ENCODE measurements at places on chromosomes 13 and 19.
A peak's percentile ranks its signal among the peaks of the same experiment; 100 is the strongest.

DNA sequence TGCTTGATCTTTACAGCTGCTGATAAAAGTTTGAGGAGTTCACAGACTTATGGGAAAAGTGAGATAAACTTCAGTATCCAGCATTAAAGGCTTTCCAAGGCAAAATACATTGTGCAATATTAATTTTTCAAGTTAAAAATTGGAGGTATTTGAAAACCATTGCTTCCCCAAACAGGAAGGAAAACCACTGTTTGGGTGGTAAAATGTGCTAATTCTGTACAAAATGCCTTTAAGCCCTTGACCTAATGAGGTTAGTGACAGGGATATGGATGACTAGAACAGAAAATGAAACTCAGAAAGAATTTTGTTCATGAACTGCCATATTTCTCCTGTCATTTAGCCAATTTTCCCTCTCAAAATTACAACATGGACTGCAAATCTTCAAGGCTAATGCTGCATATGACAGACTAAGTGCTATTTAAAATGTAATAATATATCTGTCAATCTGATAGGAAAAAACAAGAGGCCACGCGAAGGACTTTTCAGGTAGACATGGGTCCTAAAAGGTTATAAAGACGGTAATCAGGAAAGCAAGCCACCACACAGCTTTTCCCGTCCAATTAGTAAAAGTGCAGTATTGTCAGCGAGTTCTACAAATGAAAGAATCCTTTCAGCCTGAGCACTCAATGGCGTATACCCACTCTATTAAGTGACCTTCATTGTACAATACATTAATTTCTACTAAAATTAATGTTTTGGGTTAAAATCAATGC is 212.8 kb downstream of the ENOX1 start:
- no peak for DNase-seq

- DNase-seq: no peak
These were observed 136.7 kb downstream of the SIPA1L3 start for GRCh38 chr19:38043649-38044144.

- no peak for DNase-seq
These were observed 124.2 kb downstream of the UQCRFS1 start for GRCh38 chr19:29088761-29089160.

- DNase-seq: no peak
These were observed 15.1 kb downstream of the GARRE1 start for GRCh38 chr19:34269489-34269888.

DNA sequence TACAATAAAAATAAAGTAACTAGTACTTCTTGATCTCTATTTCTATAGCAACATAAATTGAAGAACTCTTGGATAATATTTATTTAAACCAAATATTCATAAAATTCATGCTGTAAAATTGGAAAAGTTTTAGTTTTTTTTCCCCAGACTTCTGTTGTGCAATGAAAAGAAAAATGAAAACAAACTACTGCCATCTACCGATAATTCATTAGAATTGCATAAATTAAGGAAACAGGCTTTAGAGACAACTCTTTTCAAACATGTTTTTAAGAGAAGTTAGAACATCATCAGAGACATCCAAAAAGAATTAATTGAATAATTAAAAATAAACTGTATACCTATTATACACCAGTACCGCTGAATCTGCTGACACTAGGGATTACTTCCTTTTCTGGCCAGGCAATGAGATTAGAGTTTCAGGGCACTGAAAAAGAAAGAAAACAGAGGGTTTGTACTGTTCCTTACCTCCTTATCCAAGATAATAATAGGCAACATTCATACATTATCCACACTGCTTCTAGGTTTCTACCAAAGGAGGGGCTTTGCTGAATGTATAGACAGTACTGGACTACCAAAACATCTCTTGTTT is 4.9 kb downstream of the CCDC122 start:
- DNase-seq: no peak

GRCh38 chr13:37492741-37493514 is 105.6 kb downstream of the POSTN start:
- DNase-seq: no peak

DNA sequence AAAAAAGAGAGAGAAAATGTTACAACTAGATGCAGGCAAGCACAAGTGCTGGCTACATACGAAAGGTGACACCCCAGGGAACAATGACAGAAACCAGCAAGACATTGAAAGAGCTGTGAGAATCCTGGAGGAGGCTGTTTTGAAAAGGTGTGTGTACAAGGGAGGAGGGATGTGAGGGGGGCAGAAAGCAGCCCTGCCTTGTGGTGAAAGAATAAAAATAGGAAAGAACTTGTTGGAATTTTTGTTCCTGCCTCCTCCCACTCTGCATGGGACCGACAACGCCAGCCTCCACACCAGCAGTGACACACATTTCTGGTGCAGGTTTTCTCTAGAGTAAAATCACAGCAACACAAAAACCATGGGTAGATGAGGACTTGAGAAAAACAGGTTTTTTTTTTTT is 1258.6 kb downstream of the PCDH9 start:
- DNase-seq: no peak

GRCh38 chr19:10667867-10668266 is 13.7 kb downstream of the ILF3 start:
- DNase-seq: no peak

GRCh38 chr13:34076319-34076718 is 258.4 kb downstream of the RFC3 start:
- no peak for DNase-seq

- DNase-seq: peak; percentile 69
These were observed at the start of gene TSEN34 for GRCh38 chr19:54191011-54191810. TSS of gene TSEN34 (plus strand) at chr19:54191308. CDS start at chr19:54191365, 57 bp downstream.

- no peak for DNase-seq
These were observed 947 bp downstream of the PCP2 start for GRCh38 chr19:7632340-7633203.

- no peak for DNase-seq
These were observed 10.5 kb upstream of the NTN5 start for GRCh38 chr19:48683349-48683748.

- no peak for DNase-seq
These were observed 7.4 kb downstream of the EID2B start for GRCh38 chr19:39525205-39525604.

- no peak for DNase-seq
These were observed 5.4 kb downstream of the CD320 start for GRCh38 chr19:8302734-8303133.

- no peak for DNase-seq
These were observed 17.9 kb upstream of the C2CD4C start for GRCh38 chr19:426725-427445.

- DNase-seq: no peak
These were observed 34.7 kb downstream of the TMEM255B start for GRCh38 chr13:113793718-113794085.

DNA sequence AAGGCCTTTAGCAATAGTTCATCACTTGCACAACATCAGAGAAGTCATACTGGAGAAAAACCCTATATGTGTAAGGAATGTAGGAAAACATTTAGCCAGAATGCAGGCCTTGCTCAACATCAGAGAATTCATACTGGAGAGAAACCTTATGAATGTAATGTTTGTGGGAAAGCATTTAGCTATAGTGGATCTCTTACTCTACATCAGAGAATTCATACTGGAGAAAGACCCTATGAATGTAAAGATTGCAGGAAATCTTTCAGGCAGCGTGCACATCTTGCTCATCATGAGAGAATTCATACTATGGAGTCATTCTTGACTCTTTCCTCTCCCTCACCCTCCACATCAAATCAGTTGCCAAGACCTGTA is 19.8 kb downstream of the ZNF583 start:
- no peak for DNase-seq

GRCh38 chr13:37869506-37869755 is 141 bp downstream of the TRPC4 start:
- DNase-seq: no peak

DNA sequence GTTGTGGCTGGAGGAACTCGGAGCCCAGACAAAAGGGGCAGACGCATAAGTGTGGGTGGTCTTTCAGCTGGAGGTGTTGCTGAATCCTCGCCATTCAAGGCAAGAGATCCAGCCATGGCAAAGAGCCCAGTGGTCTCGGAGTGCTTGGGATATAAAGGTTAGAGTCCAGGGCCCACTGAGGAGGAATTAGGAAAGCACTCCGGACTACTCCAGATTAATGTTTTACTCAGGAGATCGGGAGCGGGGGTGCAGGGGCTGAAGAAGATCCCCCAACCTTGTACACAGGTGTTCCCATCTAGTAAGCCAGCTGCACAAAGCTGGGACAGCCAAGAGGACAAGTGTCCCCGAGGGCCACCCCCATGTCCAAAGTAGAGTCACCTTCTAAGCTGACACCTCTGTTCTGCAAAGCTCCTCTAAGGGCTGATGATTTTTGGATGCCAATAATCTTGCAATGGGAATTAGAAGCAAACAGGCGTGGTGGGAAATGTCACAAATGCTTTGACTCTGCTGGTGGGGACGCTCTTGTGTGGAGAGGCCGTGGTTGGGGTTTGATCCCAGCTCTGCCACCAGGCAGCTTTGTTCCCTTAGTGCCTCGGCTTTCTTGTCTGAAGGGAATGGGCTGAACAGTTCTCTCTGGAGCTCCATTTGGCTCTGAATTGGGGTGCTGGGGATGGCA is 194.3 kb upstream of the SOX1 start:
- DNase-seq: no peak

DNA sequence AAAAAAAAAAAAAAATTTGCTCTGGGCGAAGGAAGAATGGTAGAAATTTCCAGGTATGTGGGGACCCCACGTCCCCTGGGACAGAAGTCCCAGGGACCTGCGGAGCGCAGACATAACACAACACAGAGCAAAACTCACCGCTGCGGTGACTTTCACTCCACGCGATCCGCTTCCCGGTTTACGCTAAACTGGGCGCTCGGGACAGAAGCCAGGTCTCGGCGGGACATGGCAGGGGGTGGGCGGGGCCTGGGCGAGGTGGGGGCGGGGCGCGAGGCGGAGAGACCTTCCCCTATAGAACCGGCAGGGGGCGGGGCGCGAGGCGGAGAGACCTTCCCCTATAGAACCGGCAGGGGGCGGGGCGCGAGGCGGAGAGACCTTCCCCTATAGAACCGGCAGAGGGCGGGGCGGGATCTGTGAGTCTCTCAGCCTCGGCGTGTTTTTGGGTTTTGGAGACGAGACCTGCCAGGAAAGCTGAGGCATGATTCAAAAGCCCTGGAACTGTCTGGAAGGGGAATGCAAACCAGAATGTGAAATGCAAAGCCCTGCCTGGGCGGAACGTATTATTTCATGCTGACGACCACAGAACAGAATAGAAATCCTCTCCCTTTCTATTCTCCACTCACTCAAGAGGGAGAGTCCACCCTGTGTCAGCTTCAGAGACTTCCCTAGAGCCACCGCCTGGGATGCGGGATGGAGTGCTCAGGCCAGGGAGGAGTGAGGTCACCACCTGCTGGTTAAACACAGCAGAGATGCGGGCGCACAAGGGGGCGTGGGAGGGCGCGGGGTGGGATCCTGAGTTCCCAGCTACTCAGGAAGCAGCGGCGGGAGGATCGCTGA is 20.2 kb upstream of the ERVV-1 start:
- peak; percentile 49 for DNase-seq

DNA sequence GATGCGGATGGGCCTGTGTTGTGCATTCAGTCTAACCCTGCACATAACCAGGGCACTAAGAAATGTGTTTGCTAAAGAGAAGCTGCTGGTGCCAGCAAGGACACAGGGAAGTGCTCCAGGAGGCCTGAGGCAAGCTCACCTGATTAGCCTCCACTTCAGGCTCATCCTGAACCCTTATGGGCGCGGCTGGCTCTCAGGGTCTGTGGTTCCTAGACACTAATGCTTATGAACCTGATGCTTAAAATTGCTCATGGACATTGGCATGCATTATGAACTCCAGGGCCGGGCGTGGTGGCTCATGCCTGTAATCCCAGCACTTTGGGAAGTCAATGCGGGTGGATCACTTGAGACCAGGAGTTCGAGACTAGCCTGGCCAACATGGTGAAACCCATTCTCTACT is 34.3 kb downstream of the SERP2 start:
- DNase-seq: no peak
